ENCODE measurements at places on chromosomes 7 and 10.

DNA sequence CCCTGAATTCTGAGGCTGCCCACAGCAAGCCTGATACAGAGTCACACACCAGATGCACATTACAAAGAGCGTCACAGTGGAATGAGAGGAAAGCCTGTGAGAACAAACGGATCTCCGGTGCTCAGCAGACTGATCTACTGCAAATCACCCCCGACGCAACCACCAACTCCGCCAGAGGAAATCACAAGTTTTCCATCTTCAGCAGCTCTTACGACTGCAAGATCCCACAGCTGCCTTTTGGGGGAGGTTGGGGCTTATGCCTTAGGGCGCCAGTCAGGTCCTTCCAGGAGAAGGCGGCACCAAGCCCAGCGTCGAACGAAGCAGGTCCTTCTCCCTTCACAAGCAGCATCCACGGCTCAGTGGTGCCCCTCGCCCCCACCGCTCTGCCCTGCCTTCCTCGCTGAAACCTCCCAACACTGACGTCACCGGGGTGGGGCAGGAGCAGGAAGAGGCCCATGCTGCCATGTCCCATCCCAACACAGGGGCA, 32.5 kb downstream of the PTPRN2 start:
- no peak for DNase-seq

- no peak for DNase-seq
Measured at GRCh38 chr10:30803892-30804322, 174.4 kb upstream of the LYZL2 start.

- peak; percentile 39 for DNase-seq
Measured at GRCh38 chr10:79159785-79160184, 91.0 kb downstream of the ZMIZ1 start.

DNA sequence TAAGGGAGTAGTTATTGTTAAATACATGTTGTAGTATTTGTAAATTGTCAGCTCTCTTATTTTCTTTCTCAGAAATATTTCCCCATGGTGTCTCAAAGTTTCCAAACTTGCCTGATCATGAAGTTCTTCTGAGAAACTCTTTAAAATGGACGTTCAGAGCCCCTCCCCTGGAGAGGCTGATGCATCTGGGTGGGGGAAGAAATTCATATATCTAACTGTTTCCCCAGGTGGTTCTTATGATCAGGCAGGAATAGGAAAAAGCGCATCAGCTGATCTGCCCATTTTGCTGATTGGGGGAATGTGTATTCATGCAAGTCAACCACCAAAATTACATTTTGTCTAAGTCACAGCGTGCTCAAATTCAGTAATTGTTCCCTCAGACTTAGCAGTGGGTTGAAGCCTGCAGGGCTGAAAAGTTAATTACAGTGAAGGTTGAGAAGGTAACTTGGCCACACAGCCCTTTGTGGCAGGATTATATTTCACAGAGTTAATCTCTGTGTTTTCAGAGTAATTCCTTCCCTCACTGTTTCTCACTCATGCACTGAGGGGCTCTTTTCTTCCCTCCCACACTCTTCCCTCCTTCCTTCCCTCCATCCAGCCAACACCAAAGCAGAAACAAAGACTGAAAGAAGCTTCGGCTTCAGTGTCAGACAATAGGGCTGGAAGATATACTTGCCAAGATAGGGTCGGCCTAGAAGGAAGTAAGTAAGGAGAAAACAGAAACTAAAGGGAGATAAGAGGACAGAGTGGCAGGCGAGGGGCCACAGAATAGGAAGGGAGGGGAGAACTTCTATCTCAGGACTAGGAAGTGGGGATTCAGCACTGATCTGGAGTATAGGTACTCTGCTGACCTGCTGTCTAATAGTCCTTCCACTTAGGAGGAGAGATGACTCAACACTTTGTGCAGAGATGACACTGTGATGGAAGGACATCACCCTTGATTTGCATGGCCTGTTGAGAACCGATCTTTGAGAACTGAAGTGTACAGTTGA, 50.5 kb upstream of the STARD3NL start:
- no peak for DNase-seq

DNA sequence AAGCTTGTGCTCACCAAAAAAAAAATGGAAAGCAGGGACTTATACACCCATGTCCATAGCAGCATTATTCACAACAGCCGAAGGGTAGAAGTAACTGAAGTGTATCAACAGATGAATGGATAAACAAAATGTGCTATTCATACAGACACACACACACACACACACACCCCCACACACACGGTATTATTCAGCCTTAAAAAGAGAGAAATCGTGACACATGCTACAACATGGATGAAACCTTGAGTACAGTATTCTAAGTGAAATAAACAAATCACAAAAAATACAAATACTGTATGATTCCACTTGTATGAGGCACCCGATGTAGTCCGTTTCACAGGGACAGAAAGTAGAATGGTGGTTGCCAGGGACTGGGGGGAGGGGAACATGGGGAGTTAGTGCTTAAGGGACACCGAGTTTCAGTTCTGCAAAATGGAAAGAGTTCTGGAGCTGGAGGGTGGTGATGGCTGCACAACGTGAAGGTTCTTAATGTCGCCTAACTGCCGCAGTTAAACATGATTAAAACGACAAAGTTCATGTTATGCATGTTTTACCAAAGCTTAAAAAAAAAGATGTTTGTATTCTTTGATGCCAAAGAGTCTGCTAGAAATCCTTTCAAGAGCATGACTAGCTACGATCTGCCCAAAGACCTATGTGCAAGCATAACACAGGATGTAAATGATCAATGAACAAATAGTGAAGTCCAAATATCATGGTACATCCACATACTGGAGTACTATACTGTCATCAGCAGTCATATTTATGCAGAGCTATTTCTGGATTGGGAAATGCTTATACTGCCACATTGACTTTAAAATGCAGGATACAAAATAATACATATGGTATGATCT, 7.2 kb downstream of the TNS3 start:
- DNase-seq, result peak; percentile 70

- peak; percentile 99 for DNase-seq
Measured at GRCh38 chr7:117435475-117436043, 8.3 kb upstream of the ASZ1 start.

GRCh38 chr10:11118686-11119085, 101.0 kb downstream of the CELF2 start:
- DNase-seq, result no peak

DNA sequence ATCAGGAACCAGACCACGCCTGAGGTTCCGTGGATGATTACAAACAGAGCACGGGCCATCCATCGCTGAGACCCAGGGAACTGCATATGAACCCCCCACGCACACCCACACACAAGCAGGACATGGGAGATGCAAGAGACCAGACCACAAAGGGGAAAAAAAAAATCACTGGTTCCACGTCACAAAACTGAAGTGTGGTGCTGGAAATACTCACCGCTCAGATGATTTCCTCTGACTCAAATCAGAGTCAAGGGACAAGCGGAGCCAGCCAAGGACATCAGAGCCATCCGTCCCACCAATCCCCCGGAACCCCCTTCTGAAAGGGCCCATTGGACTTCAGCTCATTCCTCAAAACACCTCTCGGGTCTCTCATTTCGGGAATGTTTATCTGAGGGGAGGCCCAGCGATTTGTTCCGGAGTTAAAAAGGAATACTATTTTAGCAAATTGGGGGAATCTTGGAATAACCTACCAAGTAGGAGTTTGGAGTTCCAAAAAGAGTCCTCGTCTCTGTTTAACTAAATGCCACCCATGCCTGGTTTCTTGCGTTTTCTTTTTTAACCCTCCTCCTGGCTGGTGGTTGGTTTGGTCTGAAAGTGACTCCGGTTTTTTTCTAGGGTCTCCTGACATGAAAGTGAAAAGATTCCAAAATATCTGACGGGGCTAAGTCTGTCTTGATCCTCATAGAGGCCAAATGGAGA, 15.0 kb downstream of the SNX8 start:
- no peak for DNase-seq

Data from kidney tubule cell (primary cell).